NCI-H460 (cell line): ENCODE measurements at places on chromosomes 4 and X.

DNA sequence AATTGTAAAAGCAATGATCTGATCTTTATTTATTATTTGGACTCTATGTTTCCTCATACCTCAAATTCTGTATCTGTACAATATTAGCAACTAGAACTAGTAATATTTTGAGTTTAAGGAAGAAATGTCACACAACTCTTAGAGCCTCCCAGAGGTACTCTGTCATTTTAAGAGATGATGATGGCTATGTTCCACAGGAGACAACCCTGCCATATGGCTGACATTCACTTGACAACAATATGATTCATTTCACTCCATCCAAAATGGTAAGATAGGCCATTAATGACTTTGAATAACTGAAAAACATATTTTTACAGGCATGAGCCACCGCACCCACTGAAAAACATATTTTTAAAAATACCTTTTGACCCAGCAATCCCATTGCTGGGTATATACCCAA is 190.3 kb downstream of the MAML3 start:
- no peak for DNase-seq

DNA sequence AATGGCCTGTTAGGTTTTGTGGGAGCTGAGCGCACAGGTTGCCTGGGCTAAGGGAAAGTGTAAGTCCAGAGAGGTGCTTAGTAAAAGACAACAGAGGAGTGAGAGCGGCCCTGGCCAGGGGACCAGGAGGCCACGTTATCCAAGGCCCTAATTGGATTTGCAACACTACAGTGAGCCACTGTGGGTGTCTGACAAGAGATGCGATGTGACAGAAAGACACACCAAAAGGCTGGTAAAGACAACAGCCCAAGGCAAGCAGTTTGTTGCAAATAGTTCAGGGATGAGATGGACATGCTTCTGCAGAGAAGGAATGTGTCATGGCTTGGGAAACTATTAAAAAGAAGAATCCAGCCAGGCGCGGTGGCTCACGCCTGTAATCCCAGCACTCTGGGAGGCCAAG is 162.7 kb upstream of the KIT start:
- no peak for DNase-seq

DNA sequence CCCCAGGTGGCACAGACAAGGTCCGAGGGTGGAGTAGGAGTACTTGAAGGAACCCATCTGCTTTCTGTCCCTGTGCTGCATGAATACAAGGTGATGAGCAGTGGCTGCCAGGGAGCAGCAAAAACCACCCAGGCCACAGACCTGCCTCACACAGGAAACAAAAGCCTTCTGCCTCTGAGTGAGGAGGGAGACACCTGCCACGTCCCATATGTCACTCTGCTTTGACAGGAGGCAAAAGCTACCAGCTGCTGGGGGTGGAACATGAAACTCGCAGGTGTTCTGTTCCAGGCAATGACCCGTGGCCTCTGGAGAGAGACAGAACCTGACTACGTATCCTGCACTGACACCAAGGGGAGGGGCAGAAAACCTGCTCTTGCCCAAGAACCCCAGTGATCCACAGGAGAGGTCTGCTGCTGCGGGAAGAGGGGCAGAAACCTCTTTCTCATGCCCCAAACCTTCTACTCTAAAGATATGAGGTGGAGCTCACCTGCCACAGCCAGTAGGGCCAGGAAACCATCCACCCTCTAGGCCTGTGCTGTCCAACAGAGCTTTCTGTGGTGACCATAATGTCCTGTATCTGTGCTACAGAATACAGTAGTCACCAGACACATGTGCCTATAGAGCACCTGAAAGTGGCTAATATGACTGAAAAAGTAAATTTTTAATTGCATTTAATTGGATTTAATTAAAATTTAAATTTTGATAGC is 172.9 kb downstream of the PRDM5 start:
- DNase-seq, result no peak

DNA sequence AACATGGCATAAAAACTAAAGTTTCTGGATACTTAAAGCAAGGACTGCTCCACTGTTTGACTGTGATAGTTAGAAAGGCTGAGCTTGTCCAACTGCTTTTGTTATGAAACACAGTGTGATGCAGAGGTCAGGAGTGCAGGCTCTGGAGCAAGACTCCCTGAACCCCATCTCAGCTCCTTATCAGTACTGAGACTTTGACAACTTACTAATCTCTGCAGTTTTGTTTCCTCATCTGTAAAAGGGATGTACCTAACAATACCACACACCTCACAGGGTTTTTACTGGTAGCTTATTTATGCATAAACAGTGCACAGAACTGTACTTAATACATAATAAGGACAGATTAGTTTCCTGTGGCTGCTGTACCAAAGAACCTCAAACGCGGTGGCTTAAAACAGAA is 804.3 kb downstream of the FSTL5 start:
- DNase-seq, result no peak

DNA sequence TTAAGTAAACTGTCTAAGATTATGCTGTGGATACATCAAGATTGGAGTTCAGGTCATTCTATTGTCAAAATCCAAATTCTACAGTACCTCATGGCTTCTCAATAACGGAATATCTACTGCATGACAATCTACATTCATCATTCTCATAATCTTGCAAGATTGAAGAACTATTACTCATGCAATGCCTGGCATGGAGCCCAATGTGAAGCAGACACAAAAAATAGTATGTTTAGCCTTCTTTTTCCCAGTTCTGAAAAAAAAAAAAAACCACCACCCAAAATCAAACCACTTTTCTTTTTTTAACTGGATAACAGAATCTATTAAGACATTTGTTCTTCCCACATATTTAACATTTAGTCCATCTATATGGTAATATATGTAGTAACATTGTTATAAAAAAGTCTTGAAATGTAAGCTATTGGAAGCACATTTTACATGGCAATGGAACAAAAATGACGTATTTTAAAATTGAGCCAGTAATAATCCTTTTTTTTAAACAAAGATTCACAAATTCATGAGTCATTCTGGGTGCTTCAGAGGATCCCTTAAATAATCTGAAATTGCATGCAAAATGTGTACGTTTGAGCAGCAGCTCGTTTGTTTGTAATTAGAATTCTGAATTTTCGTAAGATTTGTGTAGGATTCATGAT is 232.2 kb upstream of the FMR1 start:
- DNase-seq, result no peak

- peak; percentile 7 for DNase-seq
Measured at GRCh38 chr4:84063619-84064018, 435.5 kb downstream of the NKX6-1 start.
